Fibroblast of mammary gland (primary cell): ENCODE measurements at places on chromosomes 6 and 20.

- DNase-seq, result no peak
Measured at GRCh38 chr6:1913577-1913976, 303.9 kb downstream of the FOXC1 start.

- peak; percentile 94 for DNase-seq
Measured at GRCh38 chr6:132190815-132191175, 210.5 kb downstream of the MOXD1 start.

DNA sequence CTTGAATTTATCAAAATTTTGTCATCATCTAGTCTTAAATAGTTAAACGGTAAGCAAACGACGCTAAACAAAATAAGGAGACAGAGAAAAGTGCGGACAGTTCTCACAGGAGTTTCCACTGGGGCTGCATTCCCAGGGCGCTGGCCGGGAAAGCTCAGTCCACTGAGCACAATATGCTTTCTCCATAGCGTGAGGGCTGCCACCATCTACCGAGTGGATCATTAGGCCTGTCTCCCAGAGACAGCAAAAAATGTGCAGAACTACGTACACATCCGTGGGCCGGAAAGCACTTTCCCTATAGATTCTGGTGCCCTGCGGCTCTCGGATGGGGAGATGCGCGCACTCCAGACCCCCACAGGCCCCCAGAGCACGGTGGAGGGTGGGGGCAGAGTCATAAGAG is 84.9 kb downstream of the THBS2 start:
- no peak for DNase-seq

- no peak for DNase-seq
Measured at GRCh38 chr6:158798311-158798710, 20.9 kb downstream of the EZR start.

DNA sequence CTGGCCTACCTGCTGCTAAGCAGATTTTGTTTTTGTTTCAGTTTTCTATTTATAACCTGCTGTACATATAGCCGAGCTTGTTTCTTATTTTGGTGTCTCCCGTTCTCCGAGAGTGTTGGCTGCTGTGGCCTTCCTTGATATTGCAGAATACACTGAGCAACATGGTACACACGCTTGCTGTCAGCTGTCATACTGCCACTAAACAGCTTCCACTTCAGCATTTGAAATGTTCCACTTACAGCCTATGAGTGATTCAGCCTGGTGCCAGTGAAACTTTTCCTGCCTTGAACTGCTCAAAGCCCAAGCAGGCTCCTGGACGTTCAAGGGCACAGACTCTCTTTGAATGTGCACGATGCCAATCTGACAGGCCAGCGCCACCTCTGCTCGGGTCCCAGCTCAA is 87.1 kb downstream of the PSMG4 start:
- no peak for DNase-seq

- peak; percentile 20 for DNase-seq
Measured at GRCh38 chr6:110661414-110661813, 153.9 kb downstream of the CDK19 start.

- peak; percentile 62 for DNase-seq
Measured at GRCh38 chr6:97394160-97394748, 111.2 kb upstream of the MMS22L start.

GRCh38 chr6:128242765-128243403 is 277.5 kb downstream of the PTPRK start:
- DNase-seq, result no peak
